ENCODE measurements at places on chromosomes 2 and 18.
A peak's percentile ranks its signal among the peaks of the same experiment; 100 is the strongest.

- peak; percentile 64 for DNase-seq
Measured at GRCh38 chr2:152336119-152336853, 1.3 kb downstream of the FMNL2 start.

GRCh38 chr2:236366397-236366796, 102.2 kb upstream of the ASB18 start:
- DNase-seq = no peak

DNA sequence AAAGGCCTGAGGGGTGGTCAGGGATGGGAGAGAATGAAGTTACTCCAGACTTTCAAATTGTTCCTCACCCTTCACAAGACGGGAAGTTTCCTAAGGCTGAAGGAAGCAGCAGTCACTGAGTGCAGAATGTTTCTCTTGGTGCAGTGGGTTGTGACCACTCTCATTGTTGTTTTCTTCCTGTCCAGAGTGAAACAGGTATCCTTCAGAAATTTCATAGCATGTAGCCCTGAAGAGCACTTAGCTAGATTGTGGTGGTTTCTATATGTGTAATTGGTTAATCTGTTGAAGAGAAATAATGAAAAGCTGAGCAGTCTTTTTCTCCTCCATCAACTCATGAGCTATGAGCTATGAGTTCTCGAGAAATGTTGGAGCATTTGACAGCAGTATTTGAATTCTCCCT, 96.8 kb downstream of the GPD2 start:
- DNase-seq = no peak

- no peak for DNase-seq
Measured at GRCh38 chr18:64270121-64270520, 121.2 kb upstream of the LINC00305 start.

GRCh38 chr2:145108959-145109710, 589.2 kb upstream of the ZEB2 start:
- peak; percentile 58 for DNase-seq

GRCh38 chr2:66899109-66899508, 464.2 kb downstream of the MEIS1 start:
- DNase-seq = peak; percentile 25

DNA sequence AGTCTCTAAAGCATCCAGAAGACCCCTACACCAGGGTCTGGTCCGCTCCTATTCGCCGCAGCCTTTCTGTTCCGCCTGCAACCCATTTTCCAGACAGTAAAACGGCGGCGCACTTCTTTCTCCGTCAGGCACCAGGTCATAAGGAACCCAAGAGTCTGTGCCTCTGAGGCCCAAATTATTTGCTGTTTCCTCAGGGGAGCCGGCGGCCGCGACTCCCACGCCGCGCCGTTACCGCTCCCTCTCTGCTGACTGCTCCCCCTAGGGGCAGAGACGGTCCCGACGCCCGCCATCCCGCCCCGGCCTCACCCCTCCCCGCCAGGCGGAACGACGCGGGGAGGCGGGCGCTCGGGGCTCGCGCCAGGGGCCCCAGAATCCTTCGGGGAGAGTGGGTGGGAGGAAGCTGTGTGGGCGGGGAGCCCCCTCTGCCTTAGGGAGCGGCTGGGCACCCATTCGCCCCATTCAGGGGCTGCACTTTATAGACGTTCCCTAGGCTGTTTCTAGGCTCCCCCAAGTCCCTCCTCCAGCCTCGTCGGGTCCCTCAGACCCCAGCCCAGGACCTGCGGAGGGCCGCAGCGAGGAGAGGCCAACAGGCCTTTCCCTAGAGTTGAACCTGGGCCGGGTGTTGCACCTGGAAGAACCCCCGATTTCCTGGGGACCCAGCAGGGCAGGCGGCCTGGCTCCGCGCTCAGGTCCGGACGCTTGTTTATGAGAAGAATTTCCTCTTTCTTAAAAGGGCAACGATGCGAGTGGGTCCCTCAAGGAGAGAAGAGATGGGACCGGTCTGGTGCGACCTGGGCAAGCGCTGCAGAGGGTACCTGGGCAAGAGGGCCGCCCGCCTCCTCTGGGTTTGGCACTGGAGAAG, 3.6 kb upstream of the CTDSP1 start:
- DNase-seq = peak; percentile 90

All from M059J (cell line).